Activated CD4-positive, alpha-beta T cell treated with anti-CD3 and anti-CD28 coated beads for 36 hours (primary cell): ENCODE measurements at places on chromosomes 1 and 21.

DNA sequence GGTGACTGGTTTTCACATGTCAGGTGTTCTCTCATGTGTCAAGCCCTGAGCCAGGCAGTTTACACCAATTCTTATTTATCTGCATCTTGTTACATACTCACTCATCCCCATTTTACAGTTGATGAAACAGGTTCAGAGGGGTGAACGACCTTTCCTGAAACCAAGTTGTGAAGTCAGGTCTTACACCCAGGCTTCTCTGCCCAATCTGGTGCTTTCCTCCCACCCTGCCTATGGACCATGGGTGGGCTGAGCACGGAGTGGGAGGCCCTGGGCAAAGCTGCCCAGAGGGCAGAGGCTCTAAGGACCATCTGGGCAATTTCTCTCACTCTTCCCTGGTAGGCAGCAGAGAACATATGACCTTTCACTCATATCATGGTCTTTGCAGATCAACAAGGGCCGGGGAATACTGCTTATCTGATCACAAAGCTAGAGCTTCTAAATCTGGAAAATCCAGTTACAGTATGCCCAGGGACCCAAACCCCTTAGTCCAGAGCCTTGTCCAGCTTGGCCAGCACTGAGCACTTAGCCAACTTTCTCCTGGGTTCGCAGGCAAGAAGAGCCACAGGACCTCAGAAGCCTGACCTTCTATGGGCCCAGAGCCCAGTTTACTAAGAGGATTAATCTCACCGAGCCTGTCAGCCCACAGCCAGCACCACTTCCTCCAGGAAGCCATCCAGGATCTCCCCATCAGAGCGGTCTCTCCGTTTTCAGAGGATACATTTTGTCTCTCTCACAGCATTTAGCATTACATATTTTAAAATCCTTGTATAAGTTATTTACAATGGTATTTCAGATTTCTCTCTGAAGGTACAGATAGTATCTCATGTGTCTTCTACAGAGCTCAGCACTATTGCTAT lies 16.0 kb upstream of the TTC39A start:
- DNase-seq, result no peak

- DNase-seq, result no peak
These were observed 197.2 kb downstream of the ADSS2 start for GRCh38 chr1:244254467-244254866.

DNA sequence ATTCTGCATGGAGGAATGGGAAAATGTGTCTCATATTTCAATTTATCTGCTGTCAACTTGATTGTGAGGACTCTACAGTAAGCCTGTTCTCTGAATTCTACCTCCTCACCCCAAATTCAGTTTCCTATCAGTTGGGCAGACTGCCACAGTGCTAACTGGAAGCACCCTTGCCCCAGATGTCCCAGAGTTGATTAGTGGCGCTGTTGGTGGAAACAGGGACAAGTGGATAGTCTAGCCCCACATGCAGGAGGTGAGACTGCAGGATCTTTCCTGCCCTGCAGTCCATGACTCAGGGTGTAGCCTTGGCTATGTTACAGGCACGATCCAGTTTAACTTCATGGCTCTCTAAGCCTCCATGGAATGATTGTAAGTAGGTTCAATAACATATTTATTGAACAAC lies 22.1 kb downstream of the ADAM30 start:
- DNase-seq, result no peak

DNA sequence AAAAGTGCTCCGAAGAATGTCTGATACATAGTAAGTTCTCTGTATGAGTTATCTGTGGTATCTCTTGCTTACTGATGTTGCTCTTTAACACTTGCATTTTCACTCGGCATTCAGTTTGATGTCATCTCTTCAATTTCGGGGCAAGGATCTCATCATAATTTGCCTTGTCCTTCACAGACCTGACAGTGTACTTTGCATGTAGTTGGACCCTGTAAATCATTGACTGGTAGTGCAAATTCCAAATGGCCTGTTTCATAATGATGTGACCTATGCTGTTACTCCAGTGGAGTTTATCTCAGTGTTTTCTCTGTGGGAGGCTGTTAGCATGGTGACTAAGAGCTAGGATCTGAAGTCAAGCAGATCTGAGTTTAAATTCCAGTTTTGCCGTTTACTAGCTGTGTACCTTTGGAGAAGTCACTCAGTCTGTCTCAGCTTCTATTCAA lies 34.2 kb upstream of the ABCD3 start:
- peak; percentile 22 for DNase-seq

GRCh38 chr1:232435729-232436128 lies 194.2 kb downstream of the SIPA1L2 start:
- no peak for DNase-seq

GRCh38 chr1:63533931-63534330 lies 10.6 kb downstream of the EFCAB7 start:
- no peak for DNase-seq

DNA sequence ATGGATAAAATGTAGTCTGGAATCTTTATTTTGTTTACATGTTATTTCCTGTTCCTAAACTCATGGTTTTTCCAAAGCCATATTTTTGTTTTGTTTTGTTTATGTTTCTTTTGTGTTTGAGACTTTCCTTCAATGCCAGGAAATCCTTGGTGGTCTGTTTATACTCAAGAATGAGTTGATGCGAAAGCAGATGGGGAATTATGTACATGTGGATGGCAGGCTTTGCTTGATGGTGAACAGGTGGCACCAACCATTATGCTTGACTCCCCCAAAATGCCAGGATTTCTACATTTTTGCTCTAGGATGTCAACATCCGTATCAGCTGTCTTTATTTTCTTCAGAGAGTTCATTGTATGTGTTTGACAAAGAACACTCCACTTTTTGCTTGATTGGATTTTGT lies 448.5 kb downstream of the PRDM2 start:
- DNase-seq, result no peak

GRCh38 chr1:173580071-173580470 lies 22.8 kb downstream of the SLC9C2 start:
- no peak for DNase-seq

DNA sequence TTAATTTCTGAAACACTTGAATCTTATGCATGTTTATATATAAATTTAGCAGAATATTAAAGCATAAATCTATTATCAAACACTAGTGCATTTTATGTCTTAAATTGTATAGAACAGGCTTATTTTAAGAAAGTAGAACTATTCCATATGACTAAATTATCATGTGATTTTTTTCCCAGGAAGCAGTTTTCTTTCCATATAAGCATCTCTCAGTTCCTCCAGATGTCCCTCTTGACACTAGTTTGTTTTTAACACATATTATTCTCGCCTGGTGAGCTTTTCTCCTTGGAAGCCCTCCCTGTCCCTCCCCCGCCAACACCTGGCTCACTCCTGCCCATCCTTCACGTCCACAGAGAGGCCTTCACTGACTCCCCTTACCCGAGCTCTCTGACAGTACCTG lies 48.3 kb upstream of the BCAR3 start:
- no peak for DNase-seq

DNA sequence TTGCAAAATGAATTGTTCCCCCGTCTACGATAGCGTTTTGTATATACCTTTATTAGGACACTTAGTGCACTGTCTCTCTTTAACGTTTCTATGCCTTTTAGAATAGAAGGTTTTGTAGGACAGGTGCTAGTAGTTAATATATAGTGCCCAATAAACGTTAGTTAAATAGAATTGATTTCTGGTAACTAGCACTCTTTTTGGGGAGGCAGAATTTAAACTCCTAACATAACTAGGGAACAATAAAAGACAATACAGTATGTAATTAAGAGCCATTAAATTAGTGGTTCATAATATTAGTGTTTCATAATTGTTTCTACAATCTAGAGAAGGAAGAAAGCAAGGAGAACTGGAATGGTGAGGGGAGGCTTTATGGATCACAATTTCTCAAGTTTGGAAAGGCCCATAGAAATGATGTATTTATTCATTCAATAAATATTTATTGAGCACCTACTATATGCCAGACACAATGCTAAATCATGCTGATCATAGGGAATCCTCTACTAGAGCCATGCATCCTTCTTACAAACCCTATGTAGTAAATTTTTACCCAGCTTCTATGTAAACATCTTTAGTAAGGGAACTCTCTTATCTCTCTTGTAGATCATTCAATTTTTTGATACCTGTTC lies 742 bp downstream of the POLR3GL start:
- DNase-seq, result no peak

DNA sequence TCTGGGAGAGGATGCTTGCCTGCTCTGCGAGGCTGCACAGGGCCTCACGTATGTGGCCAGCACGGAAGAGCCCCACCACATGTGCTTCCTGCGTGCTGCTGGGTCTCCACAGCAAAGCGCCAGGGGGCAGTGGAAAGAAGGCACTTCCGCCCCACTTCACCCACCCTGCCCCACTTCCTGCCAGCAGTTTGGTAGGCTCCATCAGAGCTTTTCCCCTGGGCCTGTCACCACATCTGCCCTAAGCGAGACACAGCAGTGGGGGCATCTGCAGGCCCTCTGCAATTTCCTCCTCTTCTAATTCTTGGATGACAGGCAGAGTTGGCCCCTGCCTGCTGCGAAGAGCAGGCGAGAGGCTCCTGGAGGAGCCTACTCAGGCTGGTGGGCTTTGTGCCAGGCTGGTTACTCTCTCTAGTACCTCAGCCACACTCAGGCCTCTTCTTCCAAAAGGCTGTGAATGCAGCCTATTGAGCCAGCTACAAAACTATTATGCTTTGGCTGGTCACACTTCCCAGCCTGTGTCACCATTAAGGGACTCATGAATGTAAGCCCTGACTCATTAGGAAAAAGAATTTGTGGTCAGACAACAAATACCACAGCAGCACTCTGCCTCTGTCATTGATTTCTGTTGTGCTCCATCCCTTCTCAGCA lies 25.0 kb downstream of the CD244 start:
- DNase-seq, result peak; percentile 87

GRCh38 chr1:205444931-205445645 lies 10.8 kb downstream of the BLACAT1 start:
- no peak for DNase-seq

GRCh38 chr1:234584420-234584805 lies 25.6 kb downstream of the IRF2BP2 start:
- DNase-seq, result no peak

DNA sequence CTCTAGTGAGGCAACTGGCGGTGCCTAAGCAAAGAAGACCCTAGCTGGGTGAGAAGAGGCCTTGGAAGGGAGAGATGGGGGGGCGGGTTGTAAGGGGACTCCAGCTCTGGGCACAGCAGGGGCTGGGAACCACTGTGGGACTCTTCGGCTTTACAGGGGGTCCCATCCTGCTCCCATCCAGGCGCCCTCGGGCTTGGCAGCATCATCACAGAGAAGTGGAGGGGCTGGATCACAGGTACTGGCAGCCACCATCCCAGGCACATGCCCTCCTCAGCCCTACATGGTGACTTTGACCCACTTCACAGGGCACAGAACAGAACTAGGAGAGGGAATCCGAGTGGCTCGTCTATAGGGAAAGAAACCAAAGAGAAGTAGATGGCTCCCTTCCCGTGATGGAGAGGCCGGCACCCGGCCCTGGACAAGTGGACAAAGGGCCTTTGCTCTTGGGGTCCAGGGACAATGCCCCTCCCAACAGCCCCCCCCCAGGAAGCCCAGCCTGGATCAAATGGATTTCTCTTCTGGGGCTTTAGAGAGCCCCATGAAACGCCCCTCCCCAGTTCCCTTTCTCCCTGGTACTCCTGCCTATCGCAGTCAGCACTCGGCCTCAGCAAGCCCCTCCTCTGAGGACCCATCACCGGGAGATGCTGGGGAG lies 54.0 kb upstream of the ECE1 start:
- no peak for DNase-seq

- peak; percentile 82 for DNase-seq
These were observed 62.7 kb downstream of the CD34 start for GRCh38 chr1:207848234-207848633.

GRCh38 chr1:27668808-27669723 lies 2.9 kb downstream of the IFI6 start:
- DNase-seq, result peak; percentile 93

DNA sequence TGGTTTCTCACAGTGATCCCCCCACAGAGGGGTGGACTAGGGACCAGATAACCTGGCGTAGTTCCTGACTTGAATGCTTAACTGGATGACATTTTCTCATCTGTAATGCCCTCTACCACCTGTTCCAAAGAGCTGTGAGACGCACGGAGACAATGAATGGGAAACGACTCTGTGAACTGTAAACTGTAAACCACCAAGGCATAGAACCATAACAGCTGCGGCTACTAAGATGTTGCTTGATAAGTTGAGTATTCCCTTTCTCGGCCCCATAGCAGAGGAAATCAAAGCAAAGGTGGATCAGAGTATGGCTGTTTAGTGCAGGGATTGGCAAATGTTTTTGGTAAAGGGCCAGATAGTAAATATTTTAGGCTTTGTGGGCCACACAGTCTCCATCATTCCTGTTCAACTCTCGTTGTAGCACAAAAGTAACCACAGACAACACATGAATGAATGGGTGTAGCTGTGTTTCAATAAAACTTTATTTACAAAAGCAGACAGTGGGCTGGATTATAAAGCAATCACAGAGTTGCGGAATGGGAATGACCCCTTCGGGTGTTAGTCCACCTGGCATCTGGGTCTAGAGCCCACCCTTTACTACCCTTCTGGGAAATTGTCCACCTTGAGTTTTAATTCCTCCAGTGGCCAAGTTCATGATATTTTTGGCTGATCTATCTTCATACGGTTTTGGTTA lies 315.2 kb downstream of the RPS6KC1 start:
- no peak for DNase-seq

DNA sequence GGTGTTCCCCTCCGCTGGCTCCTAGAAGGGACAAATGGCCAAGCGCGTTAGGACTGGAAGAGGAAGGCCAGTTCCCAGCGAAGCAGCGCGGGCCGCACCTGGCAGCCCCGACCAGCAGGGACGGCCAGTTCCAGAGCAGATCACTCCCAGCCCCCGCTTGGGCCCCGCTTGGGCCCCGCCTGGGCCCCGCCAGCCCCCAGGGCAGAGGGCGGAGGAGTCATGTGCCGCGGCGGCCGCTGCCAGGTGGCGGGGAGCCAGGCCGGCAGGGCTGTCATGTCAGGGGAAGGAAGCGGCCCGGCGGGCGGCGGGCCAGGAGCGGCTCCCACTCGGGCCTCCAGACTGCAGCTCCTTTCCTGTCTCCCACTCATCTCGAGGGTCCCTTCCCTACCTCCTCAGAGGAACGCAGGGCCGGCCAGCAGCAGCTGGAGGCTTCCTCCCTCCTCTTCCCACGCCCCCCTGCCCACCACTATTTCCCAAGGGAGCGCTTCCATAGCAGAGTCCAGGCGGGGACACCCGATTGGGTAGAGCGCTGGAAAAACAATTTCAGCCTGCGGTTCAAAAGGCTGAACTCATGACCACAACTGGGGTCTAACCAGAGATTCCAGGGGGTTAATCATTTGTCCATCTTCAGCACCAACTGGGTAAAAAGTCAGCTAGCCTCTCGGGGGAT lies 16.5 kb downstream of the ZNF697 start:
- no peak for DNase-seq

DNA sequence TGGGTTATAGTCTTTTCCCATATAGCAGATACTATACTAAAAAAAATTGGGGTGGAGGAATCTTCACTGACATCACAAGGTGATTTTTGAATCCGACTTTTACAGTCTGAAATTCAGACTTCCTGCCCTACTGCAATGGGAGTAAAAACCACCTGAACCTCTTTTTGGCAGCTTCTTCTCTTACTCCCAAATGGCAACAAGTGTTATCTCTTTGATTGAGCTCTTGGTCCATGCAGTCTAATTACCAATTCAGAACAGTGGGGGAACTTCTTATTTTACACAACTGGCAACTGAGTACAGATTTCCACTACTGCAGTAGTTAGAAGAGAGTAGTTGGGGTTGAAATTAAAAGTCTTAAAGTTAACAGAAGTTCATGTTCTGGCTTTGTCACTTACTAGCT lies 62.3 kb downstream of the MACF1 start:
- DNase-seq, result no peak
